ENCODE measurements at places on chromosomes 11 and 22. TPM values are rescaled to one million over a fixed set of nuclear protein-coding genes. Genes with fewer than 3 reads are reported as not detected.

OR52N4 gene
- not detected for total RNA-seq

CST6 gene
- total RNA-seq = 0.23 TPM

ARHGAP42 gene
- total RNA-seq = 7.1 TPM

MRPL48 gene
- 42.0 TPM for total RNA-seq

DNA sequence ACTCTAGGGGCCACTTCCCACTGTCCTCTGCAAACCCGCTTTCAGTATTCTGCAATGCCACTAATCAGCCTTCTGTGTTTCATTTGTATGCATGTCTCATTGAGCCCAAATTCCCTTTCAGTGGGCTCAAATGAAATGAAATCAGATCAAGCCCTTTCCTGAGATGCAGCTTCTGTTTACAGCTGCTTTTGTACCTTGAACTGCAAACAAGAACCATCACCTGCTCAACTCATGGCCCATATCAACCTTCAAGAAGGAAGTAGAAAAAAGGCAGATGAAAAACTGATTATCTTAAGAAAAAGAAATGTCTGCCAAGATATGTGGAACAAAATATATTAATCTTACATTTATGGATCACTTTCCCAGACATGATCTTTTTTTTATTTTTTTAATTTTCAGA, 141.1 kb upstream of the ARHGAP42 start:
- no peak overlapping the region for H3K4me3 ChIP-seq
- no peak overlapping the region for H3K27ac ChIP-seq

DNA sequence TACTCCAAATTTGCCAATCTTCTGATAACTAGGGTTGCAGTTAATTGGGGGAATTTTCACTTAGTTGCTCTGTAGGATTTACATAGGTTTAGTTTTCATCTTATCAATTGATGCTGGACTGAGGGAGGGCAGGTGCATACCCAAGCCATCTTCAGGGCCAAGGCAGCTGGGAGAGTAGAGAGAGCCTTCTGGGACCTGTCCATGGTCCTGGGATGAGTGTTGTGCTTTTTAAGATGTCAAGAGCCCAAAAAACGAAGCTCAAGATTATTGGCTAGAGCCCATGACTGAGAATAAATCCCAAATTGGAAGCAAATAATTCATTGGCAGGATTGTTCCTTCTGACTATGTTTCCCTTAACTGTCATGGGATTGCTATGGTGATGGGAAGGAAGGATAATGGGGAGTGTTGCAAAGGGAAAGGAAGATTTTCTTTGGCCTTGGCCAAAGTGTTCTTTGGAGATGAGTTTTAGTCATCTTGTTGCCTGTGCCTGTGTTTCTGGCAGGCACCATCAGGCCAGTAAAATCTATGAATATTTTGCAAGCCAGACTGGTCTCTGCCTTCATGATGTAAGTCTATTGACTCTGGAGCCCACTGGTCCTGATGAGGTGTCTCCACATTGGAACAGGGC, 4.5 kb downstream of the SLC22A6 start:
- no peak for DNase-seq
- H3K27me3 ChIP-seq = no peaks in the 10 kb centered on the region
- H3K4me3 ChIP-seq = no peak overlapping the region
- H3K36me3 ChIP-seq = no peaks in the 10 kb centered on the region
- H3K27ac ChIP-seq = no peak overlapping the region
- no peaks in the 10 kb centered on the region for H3K4me1 ChIP-seq

DNA sequence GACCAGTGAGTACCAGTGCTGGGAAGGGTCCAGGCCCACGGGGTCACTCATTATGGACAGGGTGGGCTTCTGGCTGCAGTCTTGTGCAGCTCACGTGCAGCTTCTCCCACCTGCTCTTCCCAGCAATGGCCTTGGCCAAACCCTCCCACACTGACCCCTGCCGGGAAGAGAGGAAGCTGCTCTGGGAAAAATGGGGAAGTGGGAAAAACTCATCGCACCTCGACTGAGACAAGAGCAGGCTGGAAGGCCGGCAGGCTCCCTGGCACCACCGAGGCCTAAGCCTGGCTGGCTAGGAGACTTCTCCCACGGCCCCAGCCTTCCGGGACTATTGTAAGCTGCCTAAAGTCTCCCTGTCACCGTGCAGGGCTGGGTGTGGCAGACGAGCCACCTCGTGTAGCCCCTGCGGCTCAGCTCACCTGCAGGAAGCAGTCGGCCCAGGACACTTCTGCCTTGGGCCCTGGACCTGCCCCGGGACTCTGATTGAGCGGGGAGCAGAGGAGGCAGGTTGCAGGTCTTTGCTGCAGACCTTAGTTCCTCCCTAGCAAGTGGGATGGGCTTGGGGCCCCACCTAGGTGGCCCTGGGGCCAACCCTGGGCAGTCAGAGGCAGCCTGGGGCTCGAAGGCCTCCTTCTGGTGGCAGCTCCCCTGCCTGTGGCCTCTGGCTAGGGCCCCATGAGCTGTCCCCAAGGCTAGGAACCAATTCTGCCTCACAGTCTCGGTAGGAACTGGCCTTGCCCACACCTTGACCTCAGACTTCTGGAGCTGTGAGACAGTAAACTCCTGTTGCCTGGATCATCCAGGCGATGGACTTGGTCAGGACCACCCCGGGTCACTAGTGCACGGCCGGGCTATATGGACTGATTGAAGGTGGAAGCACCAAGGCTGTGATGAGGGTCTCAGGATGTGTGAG, 23.1 kb downstream of the MRGPRG start:
- H3K4me3 ChIP-seq = no peak overlapping the region
- no peak for DNase-seq
- no peaks in the 10 kb centered on the region for H3K36me3 ChIP-seq
- H3K27me3 ChIP-seq = no peaks in the 10 kb centered on the region

DNA sequence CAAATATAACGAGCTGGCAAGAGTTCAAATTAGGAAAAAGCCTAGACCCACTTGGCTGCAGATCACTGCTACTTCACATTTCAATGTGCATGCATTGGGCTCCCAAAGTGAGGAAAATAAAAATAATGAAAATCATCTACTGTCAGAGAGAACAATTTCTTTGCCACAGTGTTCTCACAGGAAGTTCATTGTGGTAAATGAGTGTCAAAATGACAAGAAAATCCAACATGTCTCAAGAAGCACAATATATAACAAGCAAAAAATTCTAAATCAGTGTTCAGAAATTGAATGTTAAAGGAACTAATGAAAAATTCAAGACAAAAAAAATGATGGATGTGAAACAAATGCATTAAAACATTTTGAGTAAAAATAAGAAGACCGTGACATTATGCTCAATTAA, 31.3 kb downstream of the RCN1 start:
- no peaks in the 10 kb centered on the region for H3K4me1 ChIP-seq
- no peaks in the 10 kb centered on the region for H3K36me3 ChIP-seq
- H3K4me3 ChIP-seq = no peak overlapping the region
- peaks cover 10% of the 10 kb centered on the region for H3K27me3 ChIP-seq
- no peak for DNase-seq

- peaks cover 4% of the 10 kb centered on the region for H3K36me3 ChIP-seq
- H3K27ac ChIP-seq = no peak overlapping the region
- no peaks in the 10 kb centered on the region for H3K27me3 ChIP-seq
Measured at GRCh38 chr11:108713076-108713790, 48.4 kb downstream of the DDX10 start.

DNA sequence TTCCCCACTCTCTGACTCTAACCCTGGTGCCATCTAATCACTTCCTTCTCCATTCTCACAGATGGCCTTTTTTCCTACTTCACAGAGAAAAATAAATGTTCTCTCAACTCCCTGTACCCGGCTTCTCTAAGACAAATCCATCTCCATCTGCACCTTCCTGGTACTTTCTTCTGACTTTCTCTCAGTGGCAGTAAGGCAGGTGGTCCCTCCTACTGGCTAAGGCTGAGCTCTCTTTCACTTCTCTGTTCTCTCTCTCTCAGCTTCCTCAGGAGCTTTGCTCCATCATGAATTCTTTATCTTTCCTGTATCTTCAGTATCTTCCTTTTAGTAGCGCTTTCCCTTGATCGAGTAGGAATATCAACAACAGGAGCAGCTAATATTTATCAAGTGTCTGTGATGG, 421.6 kb downstream of the TMEM135 start:
- no peaks in the 10 kb centered on the region for H3K36me3 ChIP-seq
- H3K27me3 ChIP-seq = no peaks in the 10 kb centered on the region
- H3K4me1 ChIP-seq = no peaks in the 10 kb centered on the region
- no peak overlapping the region for H3K4me3 ChIP-seq
- no peak for DNase-seq
- no peak overlapping the region for H3K27ac ChIP-seq

- H3K36me3 ChIP-seq = no peaks in the 10 kb centered on the region
- H3K27ac ChIP-seq = no peak overlapping the region
- H3K4me3 ChIP-seq = no peak overlapping the region
- DNase-seq = no peak
Measured at GRCh38 chr11:69618237-69618636, 22.7 kb upstream of the CCND1 start.

DNA sequence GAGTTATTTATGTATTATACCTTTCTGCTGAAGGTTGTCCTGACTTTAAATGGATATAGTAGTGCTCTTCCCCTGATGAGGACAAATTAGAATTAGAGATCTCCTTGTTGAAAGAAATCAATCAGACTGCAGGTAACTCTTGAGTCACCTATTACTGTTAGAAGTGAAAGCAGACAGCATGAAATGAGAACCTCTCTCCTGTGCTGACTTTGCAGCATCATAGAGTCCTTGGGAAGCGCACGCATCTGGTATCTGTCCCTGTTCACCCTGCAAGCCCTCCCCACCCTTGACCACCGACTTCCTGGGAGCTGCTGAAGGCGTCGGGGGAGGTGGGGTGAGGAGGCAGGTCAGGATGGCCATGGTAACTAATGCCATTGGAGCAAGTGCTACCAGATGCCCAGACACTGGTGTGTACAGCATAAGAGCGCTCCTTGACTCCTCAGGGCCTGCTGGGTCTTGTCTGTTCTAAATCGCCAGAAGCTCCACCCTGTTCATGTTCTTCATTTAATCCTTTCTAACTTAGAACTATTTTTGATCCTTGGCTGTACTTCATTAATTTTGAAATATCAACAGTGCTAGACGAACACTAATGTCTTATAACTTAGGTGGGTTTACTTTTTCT, 143.9 kb downstream of the WNT7B start:
- no peaks in the 10 kb centered on the region for H3K27me3 ChIP-seq
- H3K36me3 ChIP-seq = no peaks in the 10 kb centered on the region
- H3K27ac ChIP-seq = no peak overlapping the region
- H3K4me1 ChIP-seq = no peaks in the 10 kb centered on the region
- H3K4me3 ChIP-seq = no peak overlapping the region
- DNase-seq = no peak

DNA sequence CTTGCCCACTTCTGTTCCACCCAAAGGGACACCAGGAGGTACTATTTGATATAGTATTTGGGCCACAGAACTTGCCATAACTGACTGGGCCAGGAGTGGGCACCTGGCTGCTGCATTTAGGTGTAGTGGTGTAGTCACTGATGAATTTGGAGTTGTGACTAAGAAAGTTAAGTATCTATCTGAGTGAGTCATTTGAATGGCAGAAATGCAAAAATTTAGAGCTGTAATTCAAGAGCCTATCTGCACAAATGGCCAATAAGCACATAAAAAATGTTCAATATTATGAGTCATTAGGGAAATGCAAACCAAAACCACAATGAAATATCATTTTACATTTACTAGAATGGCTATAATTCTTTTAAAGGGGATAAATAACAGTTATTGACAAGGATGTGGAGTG, 14.7 kb downstream of the GLYATL2 start:
- H3K4me3 ChIP-seq = no peak overlapping the region
- no peak for DNase-seq
- H3K27ac ChIP-seq = no peak overlapping the region
- peaks cover 19% of the 10 kb centered on the region for H3K27me3 ChIP-seq
- H3K4me1 ChIP-seq = no peaks in the 10 kb centered on the region

- H3K27ac ChIP-seq = peak overlapping the region; percentile 39
- no peak for DNase-seq
- H3K4me1 ChIP-seq = peaks cover 11% of the 10 kb centered on the region
- H3K36me3 ChIP-seq = no peaks in the 10 kb centered on the region
Measured at GRCh38 chr22:17576470-17576869, 13.2 kb downstream of the SLC25A18 start.

DNA sequence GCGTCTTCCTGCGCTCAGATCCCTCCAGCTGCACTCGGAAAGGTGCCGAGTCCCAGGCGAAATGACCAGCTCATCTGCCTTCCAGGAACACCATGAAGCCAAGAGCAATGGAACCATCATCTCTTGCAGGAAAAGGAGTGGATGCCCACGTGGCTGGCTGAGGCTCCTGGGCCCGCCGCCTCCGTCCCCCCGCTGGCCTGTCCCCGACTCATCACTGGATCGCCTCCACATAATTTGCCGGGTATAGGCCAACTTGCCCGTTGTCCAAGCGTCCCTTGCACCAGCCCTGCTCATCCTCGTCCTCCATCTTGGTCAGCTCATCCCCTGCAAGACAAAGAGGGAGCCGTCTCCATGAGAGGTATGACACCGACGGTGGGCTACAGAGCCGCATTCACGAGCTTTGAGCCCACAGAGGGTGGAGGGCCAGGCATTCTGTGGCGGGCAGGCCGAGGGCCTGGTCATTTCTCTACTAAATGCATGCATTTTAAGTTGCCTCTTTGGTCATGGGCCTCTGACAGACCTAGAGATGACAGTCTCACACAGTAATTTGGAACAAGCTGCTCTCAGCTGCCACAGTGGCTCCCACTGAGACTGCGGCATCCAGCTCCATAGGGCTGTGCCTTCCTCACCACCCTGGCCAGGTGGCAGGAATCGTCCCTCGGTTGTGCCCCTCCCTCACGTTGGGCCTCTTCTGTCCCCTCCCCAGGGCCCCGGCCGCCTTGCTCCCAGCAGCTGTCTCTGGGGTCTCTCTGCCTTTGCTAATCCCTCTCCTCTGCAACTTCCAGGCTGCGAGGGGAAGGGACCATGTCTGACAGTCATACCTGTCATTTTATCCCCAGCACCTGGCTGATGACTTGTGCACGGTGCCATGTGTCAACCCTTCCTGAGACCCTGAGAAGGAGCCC, 14.3 kb upstream of the ARFGAP3 start:
- no peak overlapping the region for H3K27ac ChIP-seq
- no peaks in the 10 kb centered on the region for H3K27me3 ChIP-seq
- H3K4me3 ChIP-seq = no peak overlapping the region
- H3K36me3 ChIP-seq = no peaks in the 10 kb centered on the region
- DNase-seq = no peak

GRCh38 chr11:129247135-129247534, 55.0 kb upstream of the ARHGAP32 start:
- no peaks in the 10 kb centered on the region for H3K27me3 ChIP-seq
- H3K4me3 ChIP-seq = no peak overlapping the region
- peak overlapping the region; percentile 57 for H3K27ac ChIP-seq
- DNase-seq = peak; percentile 8

- H3K27ac ChIP-seq = no peak overlapping the region
- no peak for DNase-seq
- no peaks in the 10 kb centered on the region for H3K4me1 ChIP-seq
- H3K27me3 ChIP-seq = peaks cover 19% of the 10 kb centered on the region
- H3K4me3 ChIP-seq = no peak overlapping the region
- H3K36me3 ChIP-seq = no peaks in the 10 kb centered on the region
Measured at GRCh38 chr11:121240650-121241303, 51.8 kb upstream of the SC5D start.

DNA sequence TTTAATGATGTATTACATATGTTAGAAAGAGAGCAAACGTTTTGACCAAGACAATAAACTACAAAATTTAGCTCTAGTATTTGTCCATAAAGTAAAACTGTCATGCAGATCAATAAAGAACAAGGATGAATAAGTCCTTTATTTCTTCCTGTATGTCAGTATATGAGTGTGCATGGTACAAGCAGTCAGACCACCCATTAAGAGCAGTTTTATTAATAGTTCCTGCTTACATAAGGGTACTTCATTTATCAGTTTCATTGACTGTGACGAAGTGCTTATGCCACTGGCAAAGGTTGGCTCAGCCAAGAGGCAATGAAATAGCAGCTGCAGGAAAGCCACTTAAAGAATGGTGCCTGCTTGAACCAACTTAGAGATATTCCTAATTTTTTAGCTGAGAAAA, 913.0 kb upstream of the CNTN5 start:
- DNase-seq = no peak
- no peak overlapping the region for H3K4me3 ChIP-seq
- no peaks in the 10 kb centered on the region for H3K4me1 ChIP-seq
- no peaks in the 10 kb centered on the region for H3K27me3 ChIP-seq
- no peak overlapping the region for H3K27ac ChIP-seq
- H3K36me3 ChIP-seq = no peaks in the 10 kb centered on the region
